LHCN-M2 (cell line): ENCODE measurements at places on chromosomes 1 and 21. TPM values are rescaled to one million over a fixed set of nuclear protein-coding genes. Genes with fewer than 3 reads are reported as not detected.

HSD3B2 gene
- total RNA-seq: not detected in 2 replicates

DNA sequence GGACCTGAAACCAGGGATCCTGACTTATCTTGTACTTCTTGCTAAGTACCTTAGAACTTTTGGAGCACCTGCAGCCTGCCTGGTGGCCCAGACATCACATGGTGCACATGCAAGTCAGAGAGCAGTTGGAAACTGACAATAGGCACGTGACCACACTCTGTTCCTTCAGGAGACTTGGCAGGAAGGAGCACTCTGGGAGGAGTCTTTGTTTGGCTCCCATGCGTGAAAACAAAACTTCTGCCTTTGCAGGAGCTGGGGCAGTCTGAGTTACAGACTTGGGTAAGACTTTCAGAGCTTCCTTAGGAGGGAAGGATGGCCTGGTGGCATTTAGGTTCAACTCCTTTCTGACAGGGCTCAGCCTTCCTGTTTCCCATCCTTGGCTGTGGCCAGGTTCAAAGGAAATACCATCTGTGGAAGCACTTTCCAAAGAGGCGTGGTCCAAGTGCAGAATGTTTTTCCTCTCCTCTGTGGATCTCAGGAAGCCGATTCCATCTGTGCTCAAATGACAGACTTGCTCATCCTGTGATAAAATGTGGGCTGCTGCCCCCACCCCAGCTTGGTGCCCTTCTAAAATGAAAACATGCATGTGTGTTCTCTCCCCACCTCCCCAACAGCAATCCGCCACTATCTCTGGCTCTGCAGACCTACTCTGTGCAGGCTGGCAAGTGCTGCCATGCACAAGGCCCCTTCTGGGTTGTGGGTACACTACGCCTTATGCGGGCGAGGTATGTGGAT is 14.1 kb upstream of the ZNF436 start:
- DNase-seq: no peak

DNA sequence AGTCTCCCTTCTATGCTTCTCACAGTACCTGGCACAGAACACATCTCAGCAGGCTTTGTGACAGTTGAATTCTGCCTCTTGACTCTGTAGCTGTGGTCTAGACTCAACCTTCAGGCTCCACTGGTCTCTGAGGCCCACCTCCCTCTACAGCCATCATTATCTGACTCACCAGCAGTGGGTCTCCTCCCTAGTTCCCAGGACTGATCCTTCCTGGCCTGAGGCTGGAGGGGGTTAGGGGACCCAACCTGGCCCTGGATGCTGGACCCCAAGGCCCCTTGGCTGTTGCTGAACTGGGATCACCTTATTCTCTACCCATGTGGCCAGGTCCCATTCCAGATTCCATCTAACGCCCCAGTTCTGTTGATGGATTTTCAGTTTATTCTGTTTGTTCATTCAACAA is 43.1 kb upstream of the FOXO6 start:
- no peak for DNase-seq

CACHD1 gene
- total RNA-seq: under 0.01 TPM in 1 of 2 replicates, not detected in the other

GRCh38 chr21:42941696-42942085 is 16.3 kb upstream of the ERVH48-1 start:
- no peak for DNase-seq

DNA sequence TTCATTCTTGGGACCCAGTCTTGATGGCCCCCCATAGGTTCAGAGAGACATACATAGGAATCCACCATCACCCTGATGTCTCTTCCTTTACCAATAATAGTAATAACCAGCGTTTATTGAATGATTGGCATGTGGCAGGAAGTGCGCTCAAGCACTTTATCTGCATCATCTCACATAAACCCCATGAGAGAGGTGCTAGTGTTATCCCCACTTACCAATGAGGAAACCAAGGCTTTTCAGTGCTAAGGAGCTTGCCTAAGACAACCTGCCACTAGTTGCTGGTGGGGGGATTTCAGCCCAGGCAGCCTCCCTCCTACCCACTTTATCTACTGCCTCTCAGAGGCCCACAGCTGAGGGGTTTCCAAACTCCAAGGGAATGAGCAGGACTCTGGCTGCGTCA is 7.7 kb downstream of the LGR6 start:
- no peak for DNase-seq

- peak; percentile 7 for DNase-seq
Measured at GRCh38 chr1:110440877-110441276, 10.1 kb upstream of the PROK1 start.

HTR6 gene
- total RNA-seq: not detected in 2 replicates

DNA sequence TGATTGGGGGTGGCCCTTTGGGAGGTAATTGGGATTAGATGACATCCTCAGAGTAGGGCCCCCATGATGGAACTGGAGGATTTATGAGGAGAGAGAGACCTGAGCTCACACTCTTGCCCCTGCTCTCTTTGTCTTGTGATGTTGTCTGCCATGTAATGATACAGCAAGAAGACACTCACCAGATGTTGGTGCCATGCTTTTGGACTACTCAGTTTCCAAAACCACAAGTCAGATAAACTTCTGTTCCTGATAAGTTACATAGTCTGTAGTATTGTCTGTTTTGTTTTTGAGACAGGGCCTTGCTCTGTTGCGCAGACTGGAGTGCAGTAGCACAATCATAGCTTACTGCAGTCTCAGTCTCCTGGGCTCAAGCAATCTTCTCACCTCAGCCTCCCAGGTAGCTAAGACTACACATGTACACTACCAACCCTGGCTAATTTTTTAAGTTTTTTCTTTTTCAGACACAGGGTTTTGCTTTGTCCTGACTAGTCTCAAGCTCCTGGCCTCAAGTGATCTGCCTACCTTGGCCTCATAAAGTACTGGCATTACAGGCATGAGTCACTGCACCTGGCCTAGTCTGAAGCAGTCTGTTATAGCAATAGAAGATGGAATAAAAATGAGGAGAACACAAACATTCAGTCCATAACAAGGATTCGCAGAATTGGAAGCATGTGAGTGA is 115.0 kb upstream of the GALNT2 start:
- no peak for DNase-seq

DNA sequence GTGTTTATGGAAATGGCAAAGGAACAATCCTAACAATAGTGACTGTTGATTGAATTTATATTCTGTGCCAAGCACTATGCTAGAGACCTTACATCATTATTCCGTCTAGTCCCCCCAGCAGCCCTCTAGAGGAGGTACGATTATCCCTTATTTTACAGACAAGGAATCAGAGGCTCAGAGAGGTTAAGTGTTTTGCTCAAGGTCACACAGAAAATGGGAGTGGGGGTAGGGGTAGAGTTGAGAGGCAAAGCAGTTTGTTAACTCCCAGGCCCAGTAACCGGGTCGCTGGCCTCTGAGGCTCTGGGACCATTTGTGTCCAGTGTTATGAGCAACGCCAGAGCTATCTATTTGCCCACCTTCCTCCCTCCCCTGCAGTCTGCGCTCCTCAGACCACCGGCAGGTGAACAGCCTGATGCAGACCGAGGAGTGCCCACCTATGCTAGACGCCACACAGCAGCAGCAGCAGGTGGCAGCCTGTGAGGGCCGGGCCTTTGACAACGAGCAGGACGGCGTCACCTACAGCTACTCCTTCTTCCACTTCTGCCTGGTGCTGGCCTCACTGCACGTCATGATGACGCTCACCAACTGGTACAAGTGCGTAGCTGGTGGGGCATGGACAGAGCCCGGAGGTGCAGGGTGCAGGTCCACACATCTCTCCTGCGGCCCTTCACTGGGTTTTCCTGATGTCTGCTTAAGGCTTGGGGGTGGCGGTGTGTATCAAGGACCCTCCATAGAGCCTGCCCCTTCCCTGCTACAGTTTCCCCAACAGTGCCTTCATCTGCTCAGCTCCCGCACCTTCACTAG is 19.8 kb downstream of the SERINC2 start:
- no peak for DNase-seq

GRCh38 chr1:163271535-163271934 is 50.2 kb upstream of the NUF2 start:
- DNase-seq: no peak

GNAT2 gene
- total RNA-seq: not detected in 2 replicates

GRCh38 chr1:6794164-6794563 is 8.9 kb downstream of the CAMTA1 start:
- peak; percentile 59 for DNase-seq

DNA sequence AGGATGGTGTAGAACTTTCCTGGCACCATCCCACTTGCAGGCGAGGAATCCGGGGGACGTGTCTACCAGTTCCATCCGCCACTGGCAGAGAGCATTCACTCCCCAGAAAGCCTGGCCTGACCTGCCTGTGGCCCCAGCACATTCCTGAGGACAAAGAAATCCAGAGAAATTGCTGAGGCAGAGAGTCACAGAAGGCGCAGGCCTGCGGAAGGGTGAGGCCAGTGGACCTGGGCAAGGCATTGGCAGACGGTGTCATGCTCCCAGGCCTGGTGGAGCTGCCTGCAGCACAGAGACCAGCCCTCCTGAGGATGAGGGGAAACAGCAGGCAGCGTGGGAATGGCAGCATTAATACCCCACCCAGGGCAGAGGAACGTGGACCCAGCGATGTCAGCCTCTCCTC is 81.2 kb upstream of the F3 start:
- DNase-seq: peak; percentile 70

FCAMR gene
- not detected in 2 replicates for total RNA-seq

DNA sequence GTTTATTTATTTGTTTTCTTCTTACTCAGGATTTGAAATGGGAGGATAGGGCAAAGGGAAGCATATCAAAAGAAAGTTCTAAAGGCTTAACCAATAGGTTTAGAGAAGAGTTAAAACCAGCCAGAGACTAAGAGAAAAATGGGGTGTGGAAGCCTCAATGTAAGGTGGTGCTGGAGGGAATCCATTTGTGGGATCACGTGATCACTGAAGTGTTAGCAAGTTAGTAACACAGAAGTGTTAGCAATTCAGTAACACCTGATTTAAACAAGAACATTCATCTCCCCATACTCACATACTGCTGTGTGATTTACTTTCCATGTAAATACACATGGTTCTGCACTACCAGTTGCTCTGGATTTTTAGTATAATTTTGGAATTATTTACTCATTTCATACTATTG is 451.2 kb downstream of the DISC1 start:
- no peak for DNase-seq

COL24A1 gene
- total RNA-seq: 0.26 and 0.34 TPM in 2 replicates

GRCh38 chr1:60034999-60035398 is 38.6 kb downstream of the C1orf87 start:
- no peak for DNase-seq

S100A2 gene
- total RNA-seq: 23.3 and 24.8 TPM in 2 replicates

TNNI3K gene
- not detected in 2 replicates for total RNA-seq

DNA sequence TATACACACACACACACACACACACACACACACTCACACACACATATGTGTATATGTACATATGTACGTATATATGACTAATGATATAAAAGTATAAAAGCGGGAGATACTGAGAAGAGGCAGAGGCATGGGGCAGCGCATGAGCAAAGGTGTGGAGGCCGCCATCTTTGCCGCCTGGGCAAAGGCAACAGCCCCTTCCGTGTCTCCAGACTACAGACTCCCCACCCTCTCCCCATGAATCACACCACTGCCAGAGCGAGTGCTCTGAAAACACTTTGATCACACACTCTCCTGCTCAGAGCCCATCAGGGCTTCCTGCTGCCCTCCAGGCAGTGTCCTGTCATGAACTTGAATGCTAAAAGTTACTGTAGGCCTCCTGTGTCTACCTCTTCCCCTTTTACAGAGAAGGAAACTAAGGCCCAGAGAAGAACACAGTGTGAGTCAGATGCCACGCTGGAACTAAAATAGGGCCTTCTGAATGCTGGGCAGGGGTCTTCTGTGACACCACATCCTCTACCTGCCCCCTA is 54.7 kb upstream of the SSBP3 start:
- no peak for DNase-seq

DNA sequence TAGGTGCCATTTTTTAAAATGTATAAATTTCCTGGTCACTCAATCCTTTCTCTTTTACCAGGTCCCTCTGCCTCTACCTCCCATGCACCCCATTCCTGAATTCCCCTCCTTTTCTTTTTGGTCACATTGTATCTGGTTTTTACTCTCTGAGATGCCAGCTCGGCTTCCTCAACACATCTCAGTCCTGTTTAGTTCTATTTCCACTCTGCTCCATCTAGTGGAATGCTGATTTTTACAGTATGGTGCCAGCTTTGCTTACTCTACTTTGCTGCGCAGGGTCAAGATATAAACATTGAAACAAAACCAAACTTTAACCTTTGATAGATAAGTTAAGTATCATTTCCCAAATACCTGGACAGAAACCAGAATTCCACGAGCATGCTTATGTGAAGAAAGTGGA is 96.0 kb downstream of the ESRRG start:
- DNase-seq: no peak

- no peak for DNase-seq
Measured at GRCh38 chr1:1763657-1764621, 14.3 kb downstream of the NADK start.

DNA sequence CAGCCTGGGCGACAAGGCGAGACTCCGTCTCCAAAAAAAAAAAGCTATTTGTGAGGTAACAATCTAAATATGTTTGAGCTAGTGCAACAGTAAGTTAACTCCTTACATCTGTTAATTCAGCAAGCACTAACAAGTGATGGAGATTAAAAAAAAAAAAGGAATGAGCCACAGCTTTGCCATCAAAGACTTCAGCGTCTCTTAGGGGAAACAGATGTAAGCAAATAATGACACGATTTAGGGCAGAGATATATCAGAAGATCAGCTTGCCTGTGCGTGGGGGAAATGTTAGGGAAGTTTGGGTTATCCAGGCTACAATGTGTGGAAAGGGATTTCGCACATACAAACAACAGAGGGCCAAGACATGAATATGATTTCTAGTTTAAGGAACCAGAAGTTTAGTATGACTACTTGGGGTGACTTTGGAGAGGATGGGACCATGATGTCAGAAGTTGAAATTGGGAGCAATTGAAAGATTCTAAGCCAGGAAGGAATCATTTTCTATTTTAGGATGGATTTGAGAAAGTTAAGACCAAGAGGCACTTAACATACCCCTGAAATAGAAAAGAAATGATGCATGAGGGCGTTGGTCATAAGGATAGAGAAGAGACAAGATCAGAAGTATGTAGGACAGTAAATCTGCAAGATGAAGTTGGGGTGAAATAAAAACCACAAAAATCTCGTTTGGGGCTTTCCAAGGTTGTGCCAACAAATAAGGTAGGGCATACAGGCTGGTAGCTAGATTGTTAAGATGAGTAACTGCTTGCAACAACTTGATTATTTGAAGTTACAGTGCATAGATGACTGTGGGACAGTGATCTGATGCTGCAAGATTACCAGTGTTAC is 2.4 kb upstream of the BRWD1 start:
- no peak for DNase-seq

- no peak for DNase-seq
Measured at GRCh38 chr1:207659545-207660153, 14.7 kb downstream of the CR1L start.

GRCh38 chr1:29563092-29563491 is 326.8 kb downstream of the PTPRU start:
- no peak for DNase-seq

DNA sequence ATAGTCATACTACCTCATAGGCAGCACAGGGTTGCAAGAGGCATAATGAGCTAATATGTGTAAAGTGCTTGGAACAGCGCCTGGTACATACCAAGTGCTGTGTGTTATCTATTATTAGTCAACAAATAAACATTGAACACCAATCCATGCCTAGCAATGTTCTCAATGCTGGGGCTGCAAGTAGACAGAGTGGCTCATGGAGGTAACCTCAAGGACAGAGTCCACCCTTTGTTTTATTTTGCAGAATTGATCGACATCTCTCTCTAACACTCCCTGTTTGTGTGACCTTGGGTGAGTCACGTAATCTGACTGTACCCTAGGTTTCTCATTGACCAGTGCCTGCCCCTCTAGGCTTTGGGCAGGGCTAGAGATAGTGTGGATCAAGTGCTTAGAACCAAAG is 164.0 kb upstream of the KLHDC7A start:
- no peak for DNase-seq
